Naive B cell (primary cell): ENCODE measurements at places on chromosomes 2 and 18.

- no peak for DNase-seq
These were observed 8.0 kb downstream of the AGFG1 start for GRCh38 chr2:227479865-227480475.

GRCh38 chr2:37284381-37284780 is 40.3 kb downstream of the PRKD3 start:
- no peak for DNase-seq

- DNase-seq: no peak
These were observed 80.4 kb upstream of the MGAT5 start for GRCh38 chr2:134173338-134174016.

DNA sequence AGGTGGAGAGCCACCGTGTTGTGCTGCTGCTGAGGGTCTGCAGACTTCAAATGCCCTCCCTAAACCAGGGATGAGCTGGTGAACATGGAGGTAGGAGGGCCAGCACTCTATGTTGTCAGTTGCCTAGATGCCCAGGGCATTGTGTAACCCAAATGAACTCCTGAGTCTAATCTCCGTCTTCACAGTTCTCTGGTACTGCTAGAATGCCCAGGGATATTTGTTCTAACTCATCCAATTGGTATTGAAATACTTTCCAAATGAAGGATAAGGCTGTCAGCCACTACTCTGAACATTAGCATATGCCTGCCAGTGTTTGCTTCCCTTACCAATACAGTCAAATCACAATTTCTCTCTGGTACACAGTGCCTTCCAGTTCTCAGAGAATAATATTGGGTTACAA is 492.6 kb downstream of the SLC4A3 start:
- no peak for DNase-seq

GRCh38 chr2:111134055-111134454 is 13.3 kb downstream of the BCL2L11 start:
- no peak for DNase-seq

DNA sequence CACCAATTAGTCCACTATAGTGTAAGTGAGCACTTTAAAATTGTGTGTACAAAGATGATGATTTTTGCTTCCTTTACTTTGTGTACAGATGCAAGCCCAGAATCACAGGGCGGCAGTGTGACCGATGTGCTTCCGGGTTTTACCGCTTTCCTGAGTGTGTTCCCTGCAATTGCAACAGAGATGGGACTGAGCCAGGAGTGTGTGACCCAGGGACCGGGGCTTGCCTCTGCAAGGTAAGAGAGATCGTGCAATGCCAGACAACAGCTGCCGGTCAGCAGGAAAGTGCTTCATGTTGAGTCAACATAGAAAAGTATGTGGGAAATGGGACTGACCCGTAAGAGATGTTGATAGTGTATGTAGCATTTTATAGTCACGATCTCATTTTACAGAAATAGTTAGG is 156.8 kb upstream of the TTC39C start:
- no peak for DNase-seq
